ENCODE measurements at places on chromosomes 4 and X. TPM values are rescaled to one million over a fixed set of nuclear protein-coding genes. Genes with fewer than 3 reads are reported as not detected.

The ATP8A1 gene
- 0.19 TPM for total RNA-seq

The XAGE1A gene
- not detected for total RNA-seq

The RAB9B gene
- 0.07 TPM for total RNA-seq

GRCh38 chr4:105594099-105595010 is 41.9 kb downstream of the ARHGEF38 start:
- no peaks in the 10 kb centered on the region for H3K27me3 ChIP-seq
- peaks cover 5% of the 10 kb centered on the region for H3K4me1 ChIP-seq
- no peak for DNase-seq
- H3K4me3 ChIP-seq = no peak overlapping the region
- no peaks in the 10 kb centered on the region for H3K36me3 ChIP-seq
- no peak overlapping the region for H3K27ac ChIP-seq

DNA sequence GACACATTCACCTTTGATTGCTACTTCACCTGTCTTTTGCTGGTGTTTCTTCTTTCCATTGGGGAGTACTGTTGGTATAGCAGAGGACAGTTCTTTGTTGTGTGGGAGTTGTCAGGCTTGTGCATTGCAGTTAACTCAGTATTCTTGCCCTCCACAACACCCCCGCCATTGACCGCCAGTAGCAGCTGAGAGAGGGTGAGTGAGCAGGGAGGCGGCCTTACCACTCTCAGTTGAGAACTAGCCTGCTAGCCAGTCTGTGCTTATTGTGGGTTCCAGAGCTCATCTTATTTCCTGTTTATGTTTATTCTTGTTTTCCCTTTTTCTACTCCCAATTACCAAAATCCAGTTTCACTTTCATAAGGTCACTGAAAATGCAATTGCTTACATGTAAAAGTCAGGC is 52.2 kb downstream of the STIM2 start:
- no peak overlapping the region for H3K27ac ChIP-seq
- no peaks in the 10 kb centered on the region for H3K36me3 ChIP-seq
- H3K4me3 ChIP-seq = no peak overlapping the region
- no peak for DNase-seq
- H3K27me3 ChIP-seq = no peaks in the 10 kb centered on the region

GRCh38 chr4:23685471-23685870 is 204.4 kb downstream of the PPARGC1A start:
- H3K27me3 ChIP-seq = no peaks in the 10 kb centered on the region
- no peaks in the 10 kb centered on the region for H3K4me1 ChIP-seq
- no peak overlapping the region for H3K27ac ChIP-seq
- no peak overlapping the region for H3K4me3 ChIP-seq
- H3K36me3 ChIP-seq = peaks cover 5% of the 10 kb centered on the region

GRCh38 chr4:163806653-163807052 is 312.2 kb downstream of the TMA16 start:
- no peak overlapping the region for H3K27ac ChIP-seq
- no peaks in the 10 kb centered on the region for H3K27me3 ChIP-seq
- DNase-seq = no peak
- H3K4me1 ChIP-seq = peaks cover 12% of the 10 kb centered on the region

GRCh38 chr4:7457201-7458065 is 22.7 kb upstream of the PSAPL1 start:
- no peaks in the 10 kb centered on the region for H3K27me3 ChIP-seq
- H3K4me3 ChIP-seq = no peak overlapping the region
- no peaks in the 10 kb centered on the region for H3K36me3 ChIP-seq
- no peak for DNase-seq
